Neural crest cell (in vitro differentiated cells): ENCODE measurements at places on chromosomes 7 and 10. TPM values are rescaled to one million over a fixed set of nuclear protein-coding genes. Genes with fewer than 3 reads are reported as not detected.

DNA sequence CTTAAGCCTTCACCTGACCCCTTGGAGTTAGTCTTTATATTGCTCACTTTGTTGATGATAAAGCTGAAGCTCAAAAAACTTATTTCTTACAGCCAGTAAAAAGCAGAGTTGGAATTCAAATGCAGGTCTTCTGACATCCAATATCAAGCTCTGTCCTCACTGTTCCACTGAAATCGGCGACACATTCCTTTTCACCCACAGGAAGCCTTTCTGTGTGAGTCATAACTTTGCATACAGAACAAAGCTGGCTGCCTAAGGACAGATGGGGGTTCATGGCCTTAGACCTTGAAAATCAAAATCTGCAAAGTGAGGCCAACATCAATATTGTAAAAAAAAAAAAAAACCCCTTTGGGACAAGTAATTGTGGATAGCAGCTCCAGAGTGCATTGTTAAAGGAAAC is 21.8 kb upstream of the AKR1B1 start:
- H3K36me3 ChIP-seq: no peaks in the 10 kb centered on the region
- DNase-seq: no peak
- H3K27ac ChIP-seq: no peak overlapping the region
- peaks cover 23% of the 10 kb centered on the region for H3K4me1 ChIP-seq

PON3 gene
- not detected in 2 replicates for total RNA-seq

DNA sequence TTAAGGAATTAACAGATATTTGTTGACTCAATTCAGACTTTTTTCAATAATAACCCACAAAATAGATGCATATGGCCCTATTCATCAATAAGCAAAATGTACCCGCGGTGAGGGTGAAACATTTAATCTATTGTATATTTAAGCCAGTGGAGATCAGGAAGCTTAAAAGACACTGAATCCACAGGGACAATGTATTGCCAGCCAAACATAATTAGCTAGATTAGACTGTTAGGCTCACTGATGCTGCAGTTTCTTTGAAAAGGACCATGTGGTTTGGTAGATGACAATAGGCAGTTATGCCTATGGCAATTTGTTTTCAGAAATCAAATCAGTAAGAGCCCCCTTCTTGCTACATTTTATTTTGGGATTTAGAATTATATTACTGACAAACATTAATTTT is 87.3 kb upstream of the PLXDC2 start:
- no peaks in the 10 kb centered on the region for H3K4me1 ChIP-seq
- no peak overlapping the region for H3K27ac ChIP-seq
- DNase-seq: no peak
- H3K36me3 ChIP-seq: no peaks in the 10 kb centered on the region
- H3K4me3 ChIP-seq: no peak overlapping the region

- H3K27me3 ChIP-seq: peaks cover 17% of the 10 kb centered on the region
- H3K27ac ChIP-seq: no peak overlapping the region
- no peak overlapping the region for H3K4me3 ChIP-seq
- H3K4me1 ChIP-seq: no peaks in the 10 kb centered on the region
- no peaks in the 10 kb centered on the region for H3K36me3 ChIP-seq
These were observed 35.5 kb downstream of the CFAP46 start for GRCh38 chr10:132906836-132907235.

THNSL1 gene
- 6.3 and 6.5 TPM in 2 replicates for total RNA-seq

DNA sequence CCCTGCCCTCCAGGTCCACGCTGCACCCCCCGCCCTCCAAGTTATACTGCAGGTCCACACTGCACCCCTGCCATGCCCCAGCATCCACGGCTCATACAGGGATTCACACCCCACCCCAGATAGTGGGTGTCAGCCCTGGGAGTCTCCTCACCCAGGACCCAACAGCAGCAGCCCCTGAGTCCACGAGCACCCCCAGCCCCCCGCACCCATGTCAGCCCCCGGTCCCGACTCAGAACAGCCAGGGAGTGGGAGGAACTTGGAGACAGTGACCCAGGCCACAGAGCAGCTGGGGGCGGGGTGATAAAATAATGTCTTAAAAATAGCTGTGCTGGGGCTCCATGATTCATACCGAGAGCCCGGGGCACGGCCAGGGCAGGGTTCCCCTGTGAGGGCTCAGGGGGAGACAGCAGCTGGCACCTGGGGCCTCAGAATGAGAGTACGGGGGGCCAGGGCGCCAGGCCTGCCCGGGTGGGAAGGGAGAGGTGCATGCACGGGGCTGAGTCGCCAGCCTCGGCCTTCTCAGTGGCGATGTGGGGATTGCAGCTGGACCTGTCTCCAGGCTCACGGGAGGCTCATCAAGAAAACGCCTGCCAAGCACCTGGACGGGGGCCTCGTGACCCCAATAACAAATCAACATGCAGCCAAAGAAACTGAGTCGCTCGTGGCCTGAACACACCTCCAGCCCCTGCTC is 29.8 kb downstream of the ADAP1 start:
- H3K27me3 ChIP-seq: no peaks in the 10 kb centered on the region
- no peaks in the 10 kb centered on the region for H3K36me3 ChIP-seq
- no peak overlapping the region for H3K27ac ChIP-seq
- DNase-seq: no peak

DNA sequence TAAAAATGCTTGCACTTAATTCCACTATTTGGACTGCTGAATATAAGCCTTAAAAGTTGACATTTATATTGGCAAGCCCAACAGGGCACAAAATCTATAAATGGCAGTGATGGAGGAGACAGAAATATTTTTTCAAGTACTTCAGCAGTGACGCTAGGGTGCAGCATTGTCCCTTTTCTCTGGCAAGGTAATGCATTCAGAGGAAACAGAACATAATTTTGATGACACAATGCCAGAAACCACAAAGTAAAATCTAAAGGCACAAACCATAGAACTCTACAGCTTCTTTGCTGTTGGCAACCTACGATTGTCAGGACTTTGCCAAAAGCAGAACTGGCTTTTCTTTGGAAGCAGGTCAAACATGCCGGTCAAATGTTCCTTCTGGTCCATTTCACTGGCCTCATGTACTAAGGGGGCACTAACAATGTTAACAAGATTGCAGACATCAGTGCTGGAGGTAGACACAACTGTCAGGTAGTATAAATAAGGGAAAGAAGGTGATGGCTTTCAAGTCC is 30.9 kb upstream of the FAM133B start:
- no peak overlapping the region for H3K4me3 ChIP-seq
- no peaks in the 10 kb centered on the region for H3K36me3 ChIP-seq
- peak; percentile 57 for DNase-seq
- no peaks in the 10 kb centered on the region for H3K27me3 ChIP-seq
- H3K27ac ChIP-seq: no peak overlapping the region

DNA sequence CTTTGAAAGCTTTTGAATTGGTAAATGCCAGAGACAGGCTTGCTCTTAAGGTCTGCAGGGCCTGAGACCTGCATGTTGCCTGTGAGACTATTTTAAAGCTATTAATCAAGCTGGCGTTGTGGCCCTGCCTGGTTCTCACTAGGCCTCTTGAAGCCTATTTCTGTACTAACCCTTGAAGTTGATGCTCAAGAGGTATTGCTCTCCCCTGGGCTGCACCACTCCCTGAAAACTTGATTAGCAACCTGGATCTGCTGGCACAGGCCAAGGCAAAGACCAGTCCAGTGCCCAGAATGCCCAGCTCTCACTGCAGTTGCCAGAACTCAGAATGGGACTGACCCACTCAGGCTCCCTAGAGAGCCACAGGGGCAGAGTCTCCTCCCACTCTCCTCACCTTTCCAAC is 220.0 kb upstream of the MEOX2 start:
- no peak overlapping the region for H3K27ac ChIP-seq
- peaks cover 4% of the 10 kb centered on the region for H3K4me1 ChIP-seq
- peaks cover 2% of the 10 kb centered on the region for H3K36me3 ChIP-seq
- H3K4me3 ChIP-seq: no peak overlapping the region

LRRC18 gene
- not detected in 2 replicates for total RNA-seq

- H3K27me3 ChIP-seq: no peaks in the 10 kb centered on the region
- peaks cover 46% of the 10 kb centered on the region for H3K4me1 ChIP-seq
- H3K36me3 ChIP-seq: peaks cover 32% of the 10 kb centered on the region
- H3K4me3 ChIP-seq: peak overlapping the region; percentile 39
- no peak for DNase-seq
These were observed 93.1 kb downstream of the GLI3 start for GRCh38 chr7:42143711-42144600.

DNA sequence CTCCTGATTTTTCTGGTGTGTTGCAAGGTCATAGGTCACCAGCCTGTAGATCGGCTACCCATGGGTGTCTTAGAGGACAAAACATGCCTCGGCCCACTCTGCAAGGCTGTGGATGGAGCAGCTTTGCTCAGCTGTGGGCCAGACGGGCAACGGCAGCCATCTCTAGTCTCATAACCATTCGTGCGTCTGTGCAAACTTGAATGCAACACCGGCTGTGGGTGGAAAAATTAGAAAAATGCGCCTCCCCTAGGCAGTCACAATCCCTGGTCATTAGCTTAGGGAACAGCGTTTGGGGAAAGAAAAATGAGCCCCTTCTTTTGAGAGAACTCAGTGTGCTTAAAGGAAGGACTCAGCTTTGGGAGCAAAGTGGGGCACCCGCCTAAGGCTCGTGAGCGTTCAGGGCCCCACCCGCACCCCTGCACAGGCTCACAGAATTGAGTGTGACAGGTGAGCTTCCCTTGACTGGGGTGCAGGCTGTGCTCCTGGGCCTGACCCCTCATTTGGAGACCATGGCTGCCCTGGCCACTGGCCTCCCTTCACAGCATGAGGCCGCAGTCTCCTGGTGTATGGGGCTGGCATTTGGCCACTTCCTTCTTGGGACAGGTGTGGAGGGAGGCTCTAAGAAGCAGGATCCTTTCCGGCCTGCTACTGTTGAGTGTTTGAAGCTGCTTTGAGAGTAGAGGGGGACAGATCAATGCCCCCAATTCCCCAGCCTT is 148.0 kb downstream of the C10orf105 start:
- H3K4me1 ChIP-seq: no peaks in the 10 kb centered on the region
- DNase-seq: no peak
- no peaks in the 10 kb centered on the region for H3K36me3 ChIP-seq
- no peaks in the 10 kb centered on the region for H3K27me3 ChIP-seq
- no peak overlapping the region for H3K27ac ChIP-seq

GRCh38 chr7:74063223-74063641 is 20.4 kb upstream of the LIMK1 start:
- no peak overlapping the region for H3K4me3 ChIP-seq
- H3K27me3 ChIP-seq: peaks cover 6% of the 10 kb centered on the region
- H3K36me3 ChIP-seq: no peaks in the 10 kb centered on the region
- DNase-seq: no peak
- no peaks in the 10 kb centered on the region for H3K4me1 ChIP-seq
- no peak overlapping the region for H3K27ac ChIP-seq

DNA sequence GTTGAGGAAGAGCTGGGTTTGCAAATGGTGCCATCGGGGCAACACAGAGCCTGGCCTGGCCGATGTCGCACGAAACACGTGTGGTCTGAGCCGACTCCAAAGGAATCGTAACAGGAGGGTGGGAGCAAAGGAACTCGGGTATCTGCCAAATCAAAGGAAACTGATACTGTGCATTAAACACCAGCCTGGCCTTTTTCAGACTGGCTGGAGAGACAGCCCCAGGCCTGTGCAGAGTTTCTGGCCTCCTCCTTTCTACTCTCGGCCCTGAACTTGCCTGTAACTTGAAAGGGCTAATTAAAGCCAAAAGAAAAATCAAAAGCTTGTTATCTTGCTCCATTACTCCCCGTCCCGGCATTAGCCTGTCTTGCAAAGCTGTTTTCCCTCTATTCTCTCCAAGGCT is 71.4 kb downstream of the PLXNA4 start:
- peak overlapping the region; percentile 38 for H3K27ac ChIP-seq
- no peak overlapping the region for H3K4me3 ChIP-seq
- no peak for DNase-seq
- H3K27me3 ChIP-seq: no peaks in the 10 kb centered on the region
- peaks cover 2% of the 10 kb centered on the region for H3K36me3 ChIP-seq
- peaks cover 16% of the 10 kb centered on the region for H3K4me1 ChIP-seq

GRCh38 chr7:141462958-141463357 is 88.3 kb upstream of the AGK start:
- no peaks in the 10 kb centered on the region for H3K27me3 ChIP-seq
- H3K4me3 ChIP-seq: no peak overlapping the region
- no peak overlapping the region for H3K27ac ChIP-seq
- peaks cover 8% of the 10 kb centered on the region for H3K36me3 ChIP-seq
- H3K4me1 ChIP-seq: peaks cover 18% of the 10 kb centered on the region

GRCh38 chr7:106177738-106178592 is 65.9 kb upstream of the SYPL1 start:
- peaks cover 13% of the 10 kb centered on the region for H3K27me3 ChIP-seq
- H3K36me3 ChIP-seq: no peaks in the 10 kb centered on the region
- peaks cover 9% of the 10 kb centered on the region for H3K4me1 ChIP-seq
- DNase-seq: no peak

- H3K27ac ChIP-seq: no peak overlapping the region
- H3K27me3 ChIP-seq: peaks cover 92% of the 10 kb centered on the region
These were observed 4.6 kb upstream of the TWIST1 start for GRCh38 chr7:19121977-19122588.

SFTPA1 gene
- not detected in 2 replicates for total RNA-seq

FAM20C gene
- total RNA-seq: 21.9 and 22.7 TPM in 2 replicates

ADAM12 gene
- total RNA-seq: 81.4 and 82.4 TPM in 2 replicates

- no peak overlapping the region for H3K4me3 ChIP-seq
- no peaks in the 10 kb centered on the region for H3K4me1 ChIP-seq
- H3K27ac ChIP-seq: no peak overlapping the region
- H3K36me3 ChIP-seq: no peaks in the 10 kb centered on the region
- peaks cover 7% of the 10 kb centered on the region for H3K27me3 ChIP-seq
- no peak for DNase-seq
These were observed 96.4 kb downstream of the KCNMA1 start for GRCh38 chr10:77541247-77541646.

CNTNAP2 gene
- 9.3 and 12.9 TPM in 2 replicates for total RNA-seq

DNA sequence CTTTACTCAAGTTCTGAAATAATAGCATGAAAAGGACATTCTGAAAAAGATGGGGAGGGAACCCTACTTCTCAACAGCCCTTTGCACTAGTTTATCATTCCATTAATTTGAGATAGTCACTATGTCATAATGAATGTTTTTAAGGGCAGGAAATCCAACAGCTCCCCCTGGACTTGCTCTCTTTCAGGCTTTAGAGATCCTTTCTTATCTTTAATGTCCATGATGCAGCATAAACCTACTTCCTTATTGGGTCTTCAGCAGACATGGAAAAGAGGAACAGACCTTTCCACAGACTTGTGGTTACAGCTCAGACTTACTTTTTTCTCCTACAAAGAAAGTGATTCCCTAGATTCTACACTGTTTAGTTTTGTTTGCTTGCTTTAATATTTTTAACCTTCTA is 87.3 kb downstream of the IDE start:
- H3K36me3 ChIP-seq: peaks cover 28% of the 10 kb centered on the region
- no peak overlapping the region for H3K27ac ChIP-seq
- H3K4me3 ChIP-seq: no peak overlapping the region

- H3K36me3 ChIP-seq: no peaks in the 10 kb centered on the region
- H3K27me3 ChIP-seq: no peaks in the 10 kb centered on the region
- no peak for DNase-seq
These were observed 40.7 kb upstream of the LYZL1 start for GRCh38 chr10:29248158-29248557.

TSPAN33 gene
- total RNA-seq: 15.9 and 16.7 TPM in 2 replicates

DNA sequence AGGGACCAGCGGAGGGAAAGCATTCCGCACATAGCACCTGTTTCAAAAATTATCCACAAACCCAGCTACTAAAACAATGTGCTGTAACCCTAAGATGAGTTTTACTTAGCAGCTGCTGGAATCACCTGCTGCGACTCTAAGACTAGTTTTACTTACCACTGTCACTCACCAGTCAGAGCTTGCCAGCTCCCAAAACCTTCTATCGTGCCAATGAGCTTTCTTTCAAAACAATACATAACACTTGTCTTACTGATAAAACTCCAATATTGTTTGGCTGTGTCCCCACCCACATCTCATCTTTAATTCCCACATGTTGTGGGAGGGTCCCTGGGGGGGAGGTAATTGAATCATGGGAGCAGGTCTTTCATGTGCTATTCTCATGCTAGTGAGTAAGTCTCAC is 18.4 kb downstream of the ST8SIA6 start:
- H3K36me3 ChIP-seq: no peaks in the 10 kb centered on the region
- no peak for DNase-seq
- H3K27ac ChIP-seq: no peak overlapping the region
- H3K4me1 ChIP-seq: no peaks in the 10 kb centered on the region

SLC13A4 gene
- total RNA-seq: 0.27 and 0.68 TPM in 2 replicates

SSBP1 gene
- 159 and 163 TPM in 2 replicates for total RNA-seq
